ENCODE measurements at places on chromosomes 7 and 10.

- peak; percentile 43 for DNase-seq
Observed at GRCh38 chr7:38105874-38106483, 72.1 kb upstream of the STARD3NL start.

GRCh38 chr7:129122078-129122750 lies 22.3 kb upstream of the TSPAN33 start:
- DNase-seq, result no peak

DNA sequence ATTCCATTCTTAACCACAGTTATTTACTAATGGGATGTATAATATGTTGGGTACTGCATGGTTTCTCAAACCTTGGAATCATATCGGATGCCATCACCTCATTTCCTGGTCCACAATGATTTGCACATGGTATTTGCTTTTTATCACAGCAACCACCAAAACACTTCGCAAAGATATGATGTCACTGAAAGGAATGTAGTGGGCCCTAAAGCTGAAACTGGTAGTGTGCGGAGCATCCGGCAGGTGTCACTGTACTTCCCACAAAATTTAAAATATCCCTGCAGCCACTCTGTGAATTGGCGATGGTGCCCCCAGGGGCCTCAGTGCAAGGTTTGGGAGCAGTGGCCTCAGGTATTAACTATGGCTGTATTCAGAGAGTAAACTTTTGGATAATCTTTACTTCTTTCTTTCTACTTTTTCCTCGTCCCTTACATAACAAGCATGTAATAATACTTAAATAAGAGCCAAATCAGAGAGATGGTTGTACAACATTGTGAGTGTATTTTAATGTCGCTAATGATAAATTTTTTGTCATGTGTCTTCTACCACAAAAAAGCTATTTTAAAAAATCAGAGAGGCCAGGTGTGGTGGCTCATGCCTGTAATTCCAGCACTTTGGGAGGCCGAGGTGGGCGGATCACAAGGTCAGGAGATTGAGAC lies 66.2 kb downstream of the FAM241B start:
- no peak for DNase-seq

GRCh38 chr7:150450491-150451001 lies at the start of gene GIMAP8:
Gene GIMAP8, plus strand, starts transcription at chr7:150450630. Its CDS starts 16,069 bp downstream, at chr7:150466699.
- DNase-seq, result no peak

DNA sequence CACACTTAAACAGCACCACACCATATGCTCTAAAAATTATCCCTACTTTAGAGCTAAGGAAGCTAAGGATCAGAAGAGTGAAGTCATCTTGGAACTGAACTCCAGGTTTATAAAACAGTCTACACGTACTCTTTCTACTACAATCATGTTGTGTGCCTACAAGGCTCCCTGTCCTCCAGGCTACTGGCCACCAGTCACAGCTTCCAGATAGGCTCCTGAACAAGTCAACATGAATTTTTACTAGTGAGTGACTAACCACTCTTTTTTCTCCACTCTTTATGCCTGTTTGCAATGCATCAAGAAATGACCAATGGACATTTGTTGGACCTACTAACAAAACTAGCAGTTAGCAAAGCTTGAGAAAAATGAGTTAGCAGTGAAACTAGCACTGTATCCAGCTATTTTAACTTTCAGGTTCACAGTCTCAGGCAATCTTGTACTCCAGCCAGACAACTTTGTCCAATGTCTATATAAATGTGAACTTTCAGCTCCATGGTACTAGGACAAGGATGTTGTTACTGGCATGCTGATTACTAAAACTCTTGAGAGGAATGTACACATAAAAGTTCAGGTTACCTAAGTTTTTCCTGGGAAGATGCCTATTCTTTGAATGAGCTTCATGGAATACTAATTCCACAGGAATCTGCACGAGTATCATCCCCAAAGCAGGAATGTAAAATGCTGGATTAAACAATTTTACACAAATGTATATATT lies 180.0 kb downstream of the BTAF1 start:
- DNase-seq, result no peak

DNA sequence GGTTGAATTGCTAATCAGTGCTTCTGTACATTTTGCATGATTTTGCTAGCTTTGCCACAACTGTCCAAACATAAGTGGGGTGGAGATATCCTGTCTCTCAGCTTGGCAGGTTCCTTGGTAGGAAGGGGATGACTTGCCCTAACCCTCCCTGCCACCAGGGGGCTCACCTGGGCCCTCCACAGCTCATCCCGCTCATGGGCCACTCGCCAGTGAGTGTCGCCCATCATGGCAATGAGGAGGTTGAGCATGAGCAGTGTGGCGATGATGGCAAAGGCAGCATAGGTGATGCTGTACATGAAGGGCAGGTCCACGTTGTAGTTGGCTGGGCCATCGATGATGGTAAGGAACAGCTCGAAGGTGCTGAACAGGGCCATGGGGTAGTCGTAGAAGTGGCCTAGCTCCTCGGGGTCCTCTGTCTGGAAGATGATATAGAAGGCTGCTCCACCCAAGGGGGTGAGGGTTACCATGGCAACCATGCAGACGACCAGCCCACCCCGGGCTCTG lies 12.2 kb downstream of the TRPV6 start:
- no peak for DNase-seq
